ENCODE measurements at places on chromosomes 2 and 18. TPM values are rescaled to one million over a fixed set of nuclear protein-coding genes. Genes with fewer than 3 reads are reported as not detected.

- no peak for DNase-seq
These were observed 9.8 kb downstream of the RTP5 start for GRCh38 chr2:241879326-241879725.

DNA sequence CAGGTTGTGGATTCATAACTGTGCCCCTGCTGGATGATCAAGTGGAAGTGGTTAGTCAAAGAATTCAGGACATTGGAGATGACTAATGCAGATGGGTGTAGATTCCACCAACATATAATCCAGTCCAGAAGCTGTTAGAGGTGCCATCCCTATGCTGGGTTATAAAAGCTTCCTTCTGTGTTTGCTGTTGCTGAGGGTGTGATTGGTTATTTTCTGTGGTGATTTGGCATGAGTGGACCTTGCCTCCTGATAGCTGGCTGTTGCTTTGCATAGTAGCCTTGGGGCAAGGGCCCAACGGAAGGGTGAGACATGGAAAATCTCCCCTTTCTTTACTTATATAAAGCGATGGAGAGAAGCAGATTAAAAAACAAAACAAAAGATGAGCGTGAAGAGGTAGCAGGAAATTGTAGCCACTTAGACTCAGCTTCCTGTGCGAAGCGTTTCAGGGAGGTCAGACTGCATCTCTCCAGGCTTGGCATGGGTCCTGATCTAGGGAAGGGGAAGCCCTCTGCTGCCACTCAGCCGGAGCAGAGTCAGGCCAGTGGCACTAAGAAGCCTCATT is 190.4 kb downstream of the FMNL2 start:
- DNase-seq = peak; percentile 54

GRCh38 chr2:169143998-169144397 is 74.6 kb downstream of the DHRS9 start:
- DNase-seq = no peak

DNA sequence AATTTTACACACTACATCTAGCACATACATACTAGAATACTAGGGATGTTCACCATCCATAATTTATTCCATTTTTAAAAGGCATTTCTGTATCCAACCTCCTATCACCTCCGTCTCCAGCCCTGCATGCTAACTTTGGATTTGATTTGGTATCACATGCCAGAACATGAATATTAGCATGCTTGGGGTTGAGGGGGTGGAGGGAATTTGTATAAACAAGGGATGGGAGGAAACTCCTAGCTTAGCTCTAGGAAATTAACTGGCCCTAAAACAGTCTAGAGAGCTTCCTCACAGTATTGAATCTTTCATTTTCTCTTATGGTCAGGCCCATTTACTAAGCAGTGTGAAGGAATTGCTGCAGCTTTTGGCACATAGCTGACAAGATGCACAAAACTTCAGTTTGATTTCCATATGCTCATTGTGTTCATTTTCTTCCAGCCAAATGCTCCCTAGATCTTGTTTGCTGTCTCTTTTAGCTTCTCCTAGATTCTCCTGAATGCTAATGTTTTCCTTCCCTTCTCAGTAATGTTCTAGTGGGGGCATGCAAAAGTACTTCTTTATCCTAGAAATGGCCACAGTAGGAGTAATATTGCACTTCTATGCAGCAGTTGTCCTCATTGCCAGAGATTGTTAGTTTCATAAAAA is 135.2 kb downstream of the VWC2L start:
- no peak for DNase-seq

- no peak for DNase-seq
These were observed 576.8 kb downstream of the METTL4 start for GRCh38 chr18:1994471-1994870.

GRCh38 chr18:56702946-56703345 is 51.8 kb downstream of the WDR7 start:
- peak; percentile 18 for DNase-seq

- no peak for DNase-seq
These were observed 222.9 kb downstream of the NDUFA10 start for GRCh38 chr2:239802185-239802649.

DNA sequence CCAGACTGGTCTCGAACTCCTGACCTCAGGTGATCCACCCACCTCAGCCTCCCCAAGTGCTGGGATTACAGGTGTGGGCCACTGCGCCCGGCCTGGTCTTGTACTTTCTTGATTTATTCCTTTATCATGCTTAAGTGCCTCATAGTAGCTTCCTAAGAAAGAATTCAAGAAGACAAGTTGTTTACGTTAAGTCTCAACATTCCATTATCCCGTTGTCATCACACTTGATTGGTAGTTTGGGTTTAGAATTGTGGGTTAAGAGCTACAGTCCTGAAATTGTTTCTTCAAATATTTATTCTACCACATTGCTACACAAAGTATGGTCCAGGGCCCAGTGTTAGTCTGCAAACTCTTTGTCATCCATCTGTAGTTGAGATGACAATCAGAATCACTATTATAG is 194.0 kb downstream of the VWC2L start:
- peak; percentile 65 for DNase-seq

GRCh38 chr2:160460333-160460731 is 33.3 kb downstream of the RBMS1 start:
- DNase-seq = no peak

GRCh38 chr18:7459851-7460770 is 107.0 kb upstream of the PTPRM start:
- DNase-seq = no peak

DNA sequence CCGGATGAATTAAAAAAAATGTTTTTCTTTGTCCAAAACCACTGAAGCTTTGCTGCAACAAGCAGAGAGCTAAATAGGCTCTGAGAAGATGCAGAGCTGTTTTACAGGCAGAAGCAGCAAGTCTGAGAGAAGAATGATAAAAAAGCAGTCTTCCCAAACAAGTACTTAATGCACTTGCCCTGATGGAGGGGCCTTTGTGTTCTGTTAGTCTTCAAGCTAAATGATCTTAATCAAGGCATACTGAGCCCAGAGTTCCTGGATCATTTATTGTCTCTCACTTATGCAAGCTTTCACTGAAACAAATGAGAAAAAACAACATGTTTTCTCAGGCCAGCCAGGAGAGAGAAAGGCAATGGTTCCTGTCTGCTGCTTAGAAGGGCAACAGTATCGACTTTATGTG is 152.5 kb downstream of the CLIP4 start:
- DNase-seq = no peak

- DNase-seq = no peak
These were observed 2.5 kb downstream of the MYCN start for GRCh38 chr2:15942711-15943345.

Gene FOSL2
- 11.1 TPM for total RNA-seq

Gene HADHB
- 71.4 TPM for total RNA-seq

Gene UGT1A7
- total RNA-seq = not detected

Gene ALK
- total RNA-seq = not detected

Gene UGT1A3
- total RNA-seq = not detected

Gene OTOS
- total RNA-seq = not detected

Gene TDRD15
- 0.15 TPM for total RNA-seq

Gene CTLA4
- total RNA-seq = not detected

Gene CLASP1
- total RNA-seq = 29.2 TPM

Gene ALLC
- not detected for total RNA-seq

Gene PLGLB2
- 1.5 TPM for total RNA-seq

Gene NEURL3
- not detected for total RNA-seq

All from H4 (cell line).